Left colon (tissue), 2 donors: ENCODE measurements at places on chromosomes 6 and 20. TPM values are rescaled to one million over a fixed set of nuclear protein-coding genes. Genes with fewer than 3 reads are reported as not detected.

- no peak for DNase-seq
Observed at GRCh38 chr6:15389765-15390723, 144.2 kb downstream of the JARID2 start.

IMPG1 gene
- not detected for total RNA-seq

- no peak for DNase-seq
Observed at GRCh38 chr6:26173836-26174145, 86.6 kb downstream of the HFE start.

DNA sequence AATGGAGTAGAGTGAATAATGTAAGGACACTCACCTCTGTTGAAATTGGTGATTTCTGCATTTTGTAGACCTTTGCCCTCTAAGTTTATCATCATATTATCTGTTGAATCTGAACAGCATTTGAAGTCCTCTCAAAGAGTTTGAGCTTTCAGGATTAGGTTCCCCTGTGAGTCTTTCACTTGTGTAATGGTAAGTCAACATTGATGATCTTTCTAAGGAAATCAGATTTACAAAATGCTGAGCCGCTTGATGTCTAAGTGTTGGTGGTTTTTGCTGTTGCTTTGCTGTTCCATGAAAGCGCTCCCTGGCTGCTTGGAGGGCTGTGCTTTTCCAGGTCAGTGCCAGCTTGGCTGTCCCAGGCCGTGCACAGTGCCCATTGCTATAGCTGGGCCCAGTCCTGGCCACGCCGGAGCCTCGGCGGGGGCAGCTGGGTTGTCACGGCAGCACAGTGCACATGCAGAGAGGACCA, 33.8 kb upstream of the KIF25 start:
- DNase-seq = no peak

GRCh38 chr6:21099338-21100314, 493.9 kb upstream of the SOX4 start:
- no peak for DNase-seq

GRCh38 chr6:33417128-33417902, 592 bp downstream of the CUTA start:
- DNase-seq = no peak

COQ3 gene
- total RNA-seq = 8.3 TPM
